Adrenal gland (tissue), 19 donors: ENCODE measurements at places on chromosomes 6 and 20. TPM values are rescaled to one million over a fixed set of nuclear protein-coding genes. Genes with fewer than 3 reads are reported as not detected.

TGM3 gene
- total RNA-seq: not detected

DNA sequence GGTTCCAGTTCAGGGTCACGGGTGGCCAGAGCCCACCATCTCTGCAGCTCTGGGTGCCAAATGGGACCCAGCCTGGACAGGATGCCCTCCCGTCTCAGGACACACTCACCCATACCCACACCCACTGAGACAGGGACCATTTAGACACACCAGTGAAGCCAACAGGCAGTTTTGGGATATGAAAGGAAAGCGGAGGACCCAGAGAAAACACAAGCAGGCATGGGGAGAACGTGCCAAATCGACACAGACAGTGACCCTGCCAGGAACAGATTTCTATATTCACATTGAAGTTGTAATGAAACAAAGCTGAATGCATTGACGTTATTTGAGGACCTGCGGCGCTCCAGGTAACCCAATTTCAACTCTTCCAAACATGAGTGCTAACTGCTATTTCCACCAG, 164.5 kb downstream of the DOK5 start:
- H3K4me3 ChIP-seq: no peak overlapping the region
- peaks cover 4% of the 10 kb centered on the region for H3K27me3 ChIP-seq
- H3K27ac ChIP-seq: no peak overlapping the region
- H3K36me3 ChIP-seq: no peaks in the 10 kb centered on the region

DNA sequence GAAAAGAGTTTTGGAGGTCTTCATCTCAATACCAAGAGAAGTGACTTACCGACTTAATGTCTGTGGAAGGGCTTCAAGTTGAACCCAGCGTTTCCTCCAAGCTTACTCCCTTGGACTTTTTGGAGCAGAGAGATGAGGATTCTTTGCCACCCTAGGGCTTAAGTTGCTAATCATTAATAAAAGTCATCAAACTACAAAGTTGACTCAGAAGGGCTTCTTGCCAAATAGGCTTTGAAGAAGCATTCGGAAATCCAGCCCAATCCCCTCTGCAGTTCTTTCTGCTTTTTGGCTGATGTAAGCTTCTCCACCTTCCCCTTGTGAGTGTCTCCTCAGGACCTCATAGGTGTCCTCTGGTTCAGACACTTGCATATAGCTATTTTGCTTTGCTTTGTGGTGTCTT, at the start of gene SLC17A3:
SLC17A3 (minus strand) TSS at position 126 of the 400 bp plus-strand sequence. CDS start 5,856 bp downstream, outside the sequence.
- H3K27ac ChIP-seq: no peak within 1 kb of the TSS
- DNase-seq: no peak
- H3K4me1 ChIP-seq: no peaks in the 10 kb centered on the region
- H3K4me3 ChIP-seq: no peak within 1 kb of the TSS
- H3K36me3 ChIP-seq: no peaks in the 10 kb centered on the region

DNA sequence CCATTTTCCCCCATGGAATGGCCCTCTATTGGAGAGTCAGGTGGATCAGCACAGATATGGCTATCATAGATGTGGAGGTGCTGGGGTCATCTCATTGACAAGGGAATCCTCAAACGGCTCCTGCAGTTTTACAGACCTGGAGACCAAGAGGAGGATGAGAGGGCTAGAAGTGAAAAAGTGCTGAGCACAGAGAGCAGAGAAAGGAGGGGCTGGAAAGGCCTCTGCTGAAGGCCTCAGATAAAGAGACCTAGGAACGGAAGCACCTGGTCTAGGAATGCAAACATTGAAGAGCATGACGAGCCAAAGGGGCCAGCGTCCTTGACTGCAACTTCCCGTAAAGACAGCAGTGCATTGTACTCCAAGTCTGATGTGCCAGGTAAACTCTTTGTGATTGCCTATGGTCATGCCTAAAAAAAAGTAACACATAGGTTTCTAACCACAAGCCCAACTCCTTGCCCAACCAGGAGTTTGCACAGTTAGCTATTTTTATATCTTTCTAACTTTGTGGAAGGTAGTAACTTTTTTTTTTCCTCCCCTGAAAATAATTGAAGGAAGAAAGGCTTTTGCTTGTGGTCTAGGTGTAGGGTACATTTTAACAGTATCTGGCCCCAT, 15.2 kb downstream of the RSPH4A start:
- H3K27me3 ChIP-seq: no peaks in the 10 kb centered on the region
- no peak for DNase-seq
- H3K36me3 ChIP-seq: no peaks in the 10 kb centered on the region
- no peak overlapping the region for H3K27ac ChIP-seq

DNA sequence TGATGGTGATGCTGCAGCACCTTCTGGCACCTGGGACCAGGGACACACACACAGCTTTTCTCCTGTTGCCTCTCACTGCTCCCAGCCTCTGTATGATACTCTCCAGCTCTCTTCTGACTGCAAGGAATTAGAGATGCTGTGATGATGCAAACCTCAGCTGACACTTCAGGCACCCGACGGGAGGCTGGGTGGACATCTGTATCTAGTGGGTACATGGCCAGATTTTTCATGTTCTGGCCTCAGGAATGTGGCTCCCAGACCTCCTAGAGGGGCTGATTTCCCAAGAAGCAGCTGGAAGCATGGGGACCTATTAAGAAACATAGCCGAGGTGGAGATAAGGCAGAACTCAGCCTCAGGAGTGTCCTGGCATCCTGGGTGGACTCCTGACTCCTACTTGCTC, 6.8 kb upstream of the EPB41L1 start:
- no peak for DNase-seq
- H3K27me3 ChIP-seq: no peaks in the 10 kb centered on the region
- no peak overlapping the region for H3K27ac ChIP-seq
- peaks cover 50% of the 10 kb centered on the region for H3K4me1 ChIP-seq
- no peak overlapping the region for H3K4me3 ChIP-seq
- H3K36me3 ChIP-seq: no peaks in the 10 kb centered on the region

HLA-DPA1 gene
- 260 TPM for total RNA-seq

GRCh38 chr6:134647861-134648260, 302.0 kb downstream of the ALDH8A1 start:
- no peaks in the 10 kb centered on the region for H3K27me3 ChIP-seq
- H3K36me3 ChIP-seq: no peaks in the 10 kb centered on the region
- H3K4me1 ChIP-seq: no peaks in the 10 kb centered on the region
- no peak overlapping the region for H3K27ac ChIP-seq
- DNase-seq: no peak

SLC22A1 gene
- total RNA-seq: not detected

DNA sequence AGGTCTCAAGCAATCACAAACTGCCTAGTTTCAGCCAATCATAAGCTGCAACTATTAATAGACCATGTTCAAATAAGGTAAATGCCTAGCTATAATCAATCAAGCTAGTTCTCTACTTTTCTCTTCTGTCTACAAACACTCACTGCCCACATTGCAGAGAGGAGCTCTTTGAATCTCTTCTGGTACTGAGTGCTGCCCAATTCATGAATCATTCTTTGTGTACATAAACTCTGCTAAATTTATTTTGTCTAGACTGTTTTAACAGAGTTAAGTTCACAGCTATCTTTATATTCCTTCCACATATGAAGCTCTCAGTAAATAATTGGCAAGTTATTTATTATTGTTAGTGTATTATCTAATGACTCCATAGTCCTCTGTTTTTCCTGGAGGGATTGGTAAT, 411.0 kb downstream of the EPHA7 start:
- no peak for DNase-seq
- no peak overlapping the region for H3K27ac ChIP-seq
- H3K36me3 ChIP-seq: no peaks in the 10 kb centered on the region
- H3K4me1 ChIP-seq: no peaks in the 10 kb centered on the region
- no peaks in the 10 kb centered on the region for H3K27me3 ChIP-seq
- H3K4me3 ChIP-seq: no peak overlapping the region

DNA sequence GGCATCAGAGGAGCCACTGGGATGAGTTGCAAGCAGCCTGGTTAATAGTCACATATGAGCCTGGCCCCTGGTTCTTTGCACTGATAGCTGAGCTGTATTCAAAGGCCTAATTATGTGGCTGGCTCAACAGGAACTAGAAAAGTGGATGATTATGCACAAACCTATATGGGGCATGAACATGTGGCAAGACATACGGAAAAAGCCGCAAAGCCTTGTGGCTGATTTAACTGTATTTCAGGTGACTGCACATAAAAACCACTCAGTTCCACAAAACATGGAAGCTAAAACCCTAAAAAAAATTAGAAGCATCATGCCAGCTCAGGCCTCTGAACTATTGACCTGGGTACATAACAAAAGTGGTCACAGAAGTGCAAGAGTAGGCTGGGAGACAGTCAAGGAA, 13.0 kb upstream of the MUC22 start:
- no peak overlapping the region for H3K27ac ChIP-seq
- H3K4me1 ChIP-seq: no peaks in the 10 kb centered on the region
- H3K27me3 ChIP-seq: no peaks in the 10 kb centered on the region
- no peak overlapping the region for H3K4me3 ChIP-seq
- no peak for DNase-seq

MDC1 gene
- total RNA-seq: 2.8 TPM

DNA sequence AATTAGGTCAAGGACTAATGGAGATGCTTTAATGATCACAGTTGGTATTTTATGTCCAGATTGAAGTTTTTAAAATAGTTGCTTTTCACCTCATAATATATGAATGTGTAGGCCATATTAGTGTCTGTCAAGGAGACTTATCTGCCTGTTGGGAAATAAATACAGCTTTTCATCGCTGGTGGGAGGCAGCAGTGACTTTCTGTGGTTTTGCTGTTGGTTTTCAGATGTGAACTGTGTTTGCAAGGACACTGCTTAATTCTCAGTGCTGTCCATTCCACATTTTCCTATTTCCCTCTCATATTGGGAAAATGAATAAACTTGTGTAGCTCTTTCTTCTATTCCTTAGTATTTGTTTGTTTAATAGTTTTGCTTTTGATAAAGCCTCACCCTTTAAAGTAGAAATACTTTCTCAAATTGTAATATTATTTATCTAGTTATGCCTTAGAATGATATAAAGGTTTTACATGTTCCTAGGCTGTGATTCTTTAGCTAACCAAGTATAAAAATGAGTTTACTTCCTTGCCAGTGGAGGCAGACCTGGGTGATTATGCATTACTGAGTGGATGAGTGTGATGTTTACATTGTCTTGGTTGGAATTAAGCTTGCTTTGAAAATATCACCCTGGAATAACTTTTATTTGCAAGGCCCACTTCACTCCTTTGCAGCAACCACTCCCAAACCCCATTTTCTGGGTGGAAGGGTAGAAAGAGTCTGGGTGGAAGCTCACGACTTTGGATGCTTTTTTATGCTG, 3.3 kb downstream of the PLCB4 start:
- H3K4me1 ChIP-seq: no peaks in the 10 kb centered on the region
- no peak for DNase-seq
- peaks cover 22% of the 10 kb centered on the region for H3K27me3 ChIP-seq
- H3K36me3 ChIP-seq: no peaks in the 10 kb centered on the region

- H3K36me3 ChIP-seq: no peaks in the 10 kb centered on the region
- no peaks in the 10 kb centered on the region for H3K4me1 ChIP-seq
- no peak for DNase-seq
- H3K4me3 ChIP-seq: no peak overlapping the region
- H3K27ac ChIP-seq: no peak overlapping the region
- no peaks in the 10 kb centered on the region for H3K27me3 ChIP-seq
Observed at GRCh38 chr6:158906926-158907325, 87.8 kb upstream of the EZR start.

DNA sequence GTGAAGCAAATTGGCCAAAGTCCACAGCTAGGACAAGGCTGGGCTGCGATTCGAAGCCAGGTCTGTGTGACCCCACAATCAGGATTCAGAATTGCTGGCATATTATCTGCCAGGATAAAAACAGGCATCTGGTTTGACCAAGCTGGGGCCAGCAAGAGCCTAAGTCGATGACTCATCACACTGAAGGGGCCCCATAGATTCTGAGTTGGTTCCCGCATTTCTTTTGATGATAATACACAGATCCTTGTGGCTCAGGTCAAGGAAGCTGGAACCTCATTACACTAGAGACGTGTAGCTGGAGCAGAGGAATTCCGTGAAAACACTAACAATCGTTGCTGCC, 6.5 kb downstream of the KCNB1 start:
- DNase-seq: no peak
- H3K27ac ChIP-seq: no peak overlapping the region
- no peaks in the 10 kb centered on the region for H3K36me3 ChIP-seq
- no peak overlapping the region for H3K4me3 ChIP-seq

GRCh38 chr6:164741938-164742451, 567.4 kb downstream of the C6orf118 start:
- no peaks in the 10 kb centered on the region for H3K4me1 ChIP-seq
- no peak overlapping the region for H3K4me3 ChIP-seq
